ENCODE measurements at places on chromosomes 4 and X. TPM values are rescaled to one million over a fixed set of nuclear protein-coding genes. Genes with fewer than 3 reads are reported as not detected.

Gene PAGE2B
- 2.0 TPM for total RNA-seq

Gene MSX1
- total RNA-seq, result 0.12 TPM

Gene MAGED4B
- 0.82 TPM for total RNA-seq

Gene CXCL6
- total RNA-seq, result not detected

Gene SMIM20
- 9.6 TPM for total RNA-seq

Gene CT47A1
- total RNA-seq, result not detected

Gene DMRTC1B
- not detected for total RNA-seq

Gene GPR50
- not detected for total RNA-seq

- peak; percentile 73 for DNase-seq
Measured at GRCh38 chr4:153450544-153450917, 15.6 kb upstream of the TMEM131L start.

- DNase-seq, result no peak
Measured at GRCh38 chr4:69054578-69055200, 41.6 kb upstream of the UGT2B7 start.

- no peak for DNase-seq
Measured at GRCh38 chr4:109945056-109945455, 32.4 kb downstream of the EGF start.

DNA sequence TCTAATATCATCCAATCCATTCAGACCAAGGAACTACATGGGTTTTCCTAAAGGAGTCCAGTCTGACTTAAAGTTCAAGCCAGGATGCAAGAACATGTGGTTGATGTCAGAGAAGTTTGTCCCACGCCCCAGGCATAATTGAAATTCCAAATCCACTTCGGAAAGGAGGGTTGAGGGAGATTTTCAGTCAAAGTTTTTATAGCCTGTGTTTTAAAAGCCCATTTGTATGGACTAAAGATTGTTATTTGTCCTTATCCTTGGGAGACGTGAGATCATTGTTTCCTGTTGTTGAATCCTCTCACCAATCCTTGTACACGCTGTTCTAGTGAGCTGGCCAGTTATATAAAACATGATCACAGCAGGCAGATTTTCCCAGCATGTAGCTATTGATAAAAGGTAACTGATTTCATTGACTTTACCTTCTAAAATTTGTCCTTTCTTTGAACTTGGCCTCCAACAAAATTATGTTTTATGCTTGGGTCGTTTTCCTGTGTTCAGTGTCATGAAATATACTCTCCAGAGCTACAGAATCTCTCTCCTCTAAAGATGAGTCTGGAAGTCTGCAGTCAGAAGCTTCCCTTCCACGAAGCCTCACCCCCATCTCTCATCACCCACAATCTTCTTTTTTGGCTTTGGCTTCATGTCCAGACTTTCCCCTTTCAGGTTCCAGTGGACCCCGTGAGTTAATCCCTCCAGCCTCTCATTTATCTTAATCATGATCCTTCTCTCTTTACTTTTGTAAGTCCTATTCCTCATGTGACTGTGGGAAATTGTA is 92.9 kb downstream of the ATP10D start:
- no peak for DNase-seq

DNA sequence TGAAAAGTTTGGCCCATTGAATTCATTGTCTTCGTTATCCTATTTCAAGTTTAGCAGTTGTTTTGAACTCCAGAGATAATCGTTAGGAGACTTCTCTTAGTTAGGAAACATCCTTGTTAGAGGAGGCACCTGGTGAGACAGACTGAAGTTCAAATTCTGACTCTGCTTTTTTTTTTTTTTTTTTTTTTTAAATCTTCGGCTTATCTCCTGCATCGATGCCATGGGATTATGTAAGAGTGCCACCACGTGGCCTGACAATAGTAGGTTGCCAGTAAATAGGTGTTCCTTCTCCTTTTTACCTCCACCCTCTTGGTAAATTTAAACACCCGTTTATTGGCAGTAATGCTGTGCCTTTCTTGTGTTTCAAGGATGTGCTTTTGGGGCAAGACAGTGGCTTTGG is 149.3 kb downstream of the SOWAHB start:
- no peak for DNase-seq

- no peak for DNase-seq
Measured at GRCh38 chr4:81482326-81482725, 10.6 kb upstream of the RASGEF1B start.

DNA sequence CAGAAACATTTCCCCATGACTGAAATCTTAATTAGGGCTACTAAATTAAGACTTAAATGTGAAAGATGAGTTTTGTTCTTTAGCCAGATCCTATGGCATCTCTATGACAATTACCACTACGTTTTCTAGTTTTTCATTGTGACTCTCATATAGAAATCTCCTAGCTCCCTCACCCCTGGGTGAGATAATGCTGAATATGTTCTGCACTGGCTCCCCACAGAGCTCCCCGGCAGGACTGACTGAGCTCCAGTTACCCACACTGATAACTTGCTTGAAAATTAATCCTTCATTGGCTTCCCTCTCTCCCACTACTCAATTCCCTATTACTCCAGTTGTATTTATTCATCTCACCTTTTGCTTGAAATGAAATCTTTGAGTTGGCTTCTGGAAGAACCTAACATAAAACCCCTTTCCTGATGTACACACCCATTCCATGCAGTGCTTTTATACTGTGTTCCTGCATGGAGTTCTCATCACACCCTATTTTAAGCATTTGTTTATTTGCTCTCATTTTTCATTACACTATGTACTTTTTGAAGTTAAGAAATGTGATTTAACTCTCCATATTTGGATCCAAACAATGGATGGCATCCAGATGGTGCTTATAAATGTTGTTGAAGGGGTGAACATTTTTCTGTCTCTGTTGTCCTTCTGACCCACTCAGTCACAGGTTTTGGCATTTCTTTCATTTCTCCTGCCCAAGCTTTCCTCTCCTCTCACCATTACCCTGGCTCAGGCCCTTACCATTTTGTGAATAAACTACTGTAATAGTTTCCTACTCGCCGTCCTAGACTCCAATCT is 623.4 kb downstream of the SPRY1 start:
- DNase-seq, result no peak

DNA sequence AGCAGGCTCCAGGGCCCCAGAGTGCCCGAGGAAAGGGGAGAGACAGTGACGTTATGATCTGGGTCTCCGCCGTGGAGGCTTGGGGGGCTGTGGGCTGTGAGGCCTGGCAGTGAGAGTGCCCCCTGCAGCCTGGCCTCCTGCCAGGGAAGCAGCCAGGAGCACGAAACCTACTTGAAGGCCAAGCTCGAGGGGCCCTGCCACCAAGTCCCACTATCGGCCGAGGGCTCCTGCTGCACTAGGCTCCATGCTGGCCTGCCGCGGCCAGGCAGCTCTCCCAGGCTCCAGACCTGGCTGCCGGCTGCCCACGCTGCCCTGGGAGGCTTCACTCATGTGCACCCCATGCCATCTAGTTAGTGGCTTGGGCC is 18.7 kb downstream of the FLNA start:
- DNase-seq, result no peak

- peak; percentile 87 for DNase-seq
Measured at GRCh38 chrX:40278340-40279090, 180.8 kb upstream of the BCOR start.

GRCh38 chr4:101025755-101026154 is 321.6 kb downstream of the PPP3CA start:
- DNase-seq, result no peak

GRCh38 chr4:43587758-43588157 is 695.2 kb downstream of the GRXCR1 start:
- DNase-seq, result no peak

DNA sequence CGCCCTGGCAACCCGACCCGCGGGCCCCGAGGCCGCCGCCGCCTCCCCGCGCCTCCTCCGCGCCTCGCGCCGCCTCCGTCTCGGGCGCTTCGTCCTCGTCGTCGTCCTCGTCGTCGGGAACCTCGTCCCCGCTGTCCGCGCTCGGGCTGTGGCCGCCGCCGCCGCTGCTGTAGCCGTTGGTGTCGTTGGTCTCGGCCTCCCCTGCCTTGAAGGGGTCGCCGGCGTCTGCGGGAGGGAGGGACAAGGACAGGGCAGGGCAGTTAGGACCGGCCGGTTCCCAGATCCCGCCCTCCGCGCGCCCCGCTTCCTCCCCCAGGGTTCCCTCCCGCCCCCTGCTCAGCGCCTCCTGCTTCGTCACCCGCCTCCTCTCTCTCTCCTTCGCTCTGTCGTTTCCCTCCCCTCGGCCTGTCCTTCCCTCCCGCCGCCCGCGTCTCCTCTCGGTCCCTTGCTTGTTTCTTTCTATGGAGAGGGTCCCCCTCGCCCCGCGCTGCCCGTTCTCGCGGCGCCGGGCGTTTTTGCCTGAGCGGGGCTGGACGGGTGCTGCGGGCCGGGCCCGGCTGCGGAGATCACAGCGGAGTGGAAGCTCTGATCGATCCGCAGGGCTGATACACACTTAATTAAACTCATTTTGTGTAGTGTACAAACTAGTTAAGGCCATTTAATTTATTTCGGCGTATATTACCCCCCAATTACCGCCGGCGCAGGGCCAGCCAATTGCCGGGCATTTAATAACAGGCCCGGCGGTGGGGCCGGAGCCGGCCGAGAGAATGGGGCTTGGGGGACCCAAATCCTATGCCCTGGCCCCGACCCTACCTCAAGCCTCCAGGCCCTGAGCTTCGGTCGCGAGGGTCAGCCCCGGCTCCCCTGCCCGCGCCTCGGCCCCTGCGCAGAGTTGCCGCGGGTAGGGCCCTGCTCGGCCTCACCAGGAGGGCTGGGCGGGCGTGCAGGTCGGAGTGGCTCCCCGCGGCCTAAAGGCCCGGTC is 2.4 kb downstream of the NKX1-1 start:
- DNase-seq, result peak; percentile 32

- DNase-seq, result peak; percentile 43
Measured at GRCh38 chrX:13254076-13254785, 65.6 kb downstream of the ATXN3L start.
